ENCODE measurements at places on chromosomes 7 and 10.
A peak's percentile ranks its signal among the peaks of the same experiment; 100 is the strongest.

GRCh38 chr7:13727279-13727678 is 262.2 kb downstream of the ETV1 start:
- peak; percentile 33 for DNase-seq

DNA sequence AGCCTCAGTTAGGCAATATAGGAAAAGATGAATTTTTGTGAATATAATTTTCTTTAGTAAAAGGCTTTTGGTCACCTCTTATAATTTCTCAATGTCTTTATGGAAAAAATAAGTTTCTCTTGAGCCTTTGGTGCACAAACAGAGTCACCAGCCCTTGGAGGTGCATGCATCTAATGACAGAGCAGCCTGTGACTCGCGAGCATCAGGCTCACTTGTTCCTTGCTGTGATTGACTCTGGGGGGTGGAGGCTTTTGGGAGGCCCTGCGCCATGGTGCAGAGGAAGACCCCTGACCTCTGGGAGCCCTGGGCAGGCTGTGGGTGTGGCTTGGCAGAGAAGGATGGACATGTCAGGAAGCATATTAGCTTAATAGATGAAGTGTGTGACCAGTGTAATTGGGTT is 60.2 kb downstream of the FIGNL1 start:
- no peak for DNase-seq

DNA sequence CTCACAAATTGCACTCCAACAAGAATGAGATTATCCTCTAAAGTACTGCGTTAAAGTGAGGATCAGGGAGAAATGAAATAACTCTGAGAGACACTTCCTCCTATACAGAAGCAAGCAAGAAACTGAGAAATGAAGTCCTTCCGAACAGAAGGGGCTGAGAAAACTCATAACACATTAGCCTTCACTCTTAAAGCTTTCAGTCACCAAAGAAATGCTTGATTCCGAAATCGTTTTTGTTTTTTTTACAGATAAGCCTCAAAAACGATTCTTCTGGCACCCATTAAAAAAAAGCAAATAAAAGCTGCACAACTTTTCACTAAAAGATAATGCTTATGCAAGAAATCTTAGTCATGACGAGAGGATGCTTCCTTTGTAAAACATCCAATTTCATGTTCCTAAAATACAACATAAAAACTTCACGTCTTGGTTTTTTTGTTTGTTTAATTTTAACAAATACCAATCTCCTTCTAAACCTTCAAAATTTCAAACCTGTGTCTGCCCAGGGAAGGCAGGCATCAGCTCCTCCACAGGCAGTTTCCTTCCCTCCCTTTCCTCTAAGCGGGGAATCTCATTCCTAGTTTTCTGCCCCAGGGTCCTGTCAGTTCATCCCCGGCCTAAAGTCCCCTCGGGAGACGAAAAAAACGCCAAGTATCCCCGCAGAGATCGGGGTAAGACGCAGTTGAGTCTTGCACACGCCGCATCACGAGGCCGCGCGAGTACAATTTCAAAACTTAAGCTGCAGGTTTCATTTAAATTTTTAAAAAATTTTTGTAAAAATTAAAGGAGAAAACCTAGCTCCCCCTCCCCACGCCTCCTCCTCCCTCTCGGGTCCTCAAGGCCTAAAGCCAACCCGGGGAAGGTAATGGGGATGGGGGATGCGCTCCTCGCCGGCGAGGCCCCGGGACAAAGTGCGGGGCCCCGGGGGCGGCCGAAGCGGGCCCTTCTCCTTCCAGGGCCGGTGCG is 1.1 kb downstream of the BAZ1B start:
- DNase-seq, result peak; percentile 41

- DNase-seq, result no peak
These were observed 228.7 kb upstream of the CCDC6 start for GRCh38 chr10:60135020-60135419.

DNA sequence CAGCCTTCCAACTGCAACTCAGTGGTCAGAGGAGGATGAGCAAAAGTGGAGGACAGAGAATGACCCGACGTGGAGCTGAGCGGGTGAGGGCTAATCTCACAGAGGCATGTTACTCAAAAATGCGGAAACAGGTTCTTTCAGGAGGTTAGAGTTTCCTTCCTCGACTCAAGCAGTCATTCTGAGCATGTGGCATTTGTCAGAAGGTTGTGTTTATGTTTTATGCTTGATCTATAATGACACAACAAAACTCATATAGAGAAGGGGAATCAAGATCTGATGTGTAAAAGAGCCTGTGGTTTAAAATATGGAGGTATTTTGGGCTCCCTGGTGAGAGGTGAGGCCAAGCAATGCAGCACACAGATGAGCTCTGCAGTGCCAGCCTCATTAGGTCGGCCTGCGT is 311.4 kb downstream of the ADARB2 start:
- DNase-seq, result no peak

GRCh38 chr7:158127241-158127640 is 460.4 kb downstream of the PTPRN2 start:
- no peak for DNase-seq

GRCh38 chr10:132712743-132713142 is 73.2 kb downstream of the NKX6-2 start:
- DNase-seq, result no peak

- DNase-seq, result peak; percentile 16
These were observed 88.9 kb upstream of the GTF2I start for GRCh38 chr7:74568658-74569057.

DNA sequence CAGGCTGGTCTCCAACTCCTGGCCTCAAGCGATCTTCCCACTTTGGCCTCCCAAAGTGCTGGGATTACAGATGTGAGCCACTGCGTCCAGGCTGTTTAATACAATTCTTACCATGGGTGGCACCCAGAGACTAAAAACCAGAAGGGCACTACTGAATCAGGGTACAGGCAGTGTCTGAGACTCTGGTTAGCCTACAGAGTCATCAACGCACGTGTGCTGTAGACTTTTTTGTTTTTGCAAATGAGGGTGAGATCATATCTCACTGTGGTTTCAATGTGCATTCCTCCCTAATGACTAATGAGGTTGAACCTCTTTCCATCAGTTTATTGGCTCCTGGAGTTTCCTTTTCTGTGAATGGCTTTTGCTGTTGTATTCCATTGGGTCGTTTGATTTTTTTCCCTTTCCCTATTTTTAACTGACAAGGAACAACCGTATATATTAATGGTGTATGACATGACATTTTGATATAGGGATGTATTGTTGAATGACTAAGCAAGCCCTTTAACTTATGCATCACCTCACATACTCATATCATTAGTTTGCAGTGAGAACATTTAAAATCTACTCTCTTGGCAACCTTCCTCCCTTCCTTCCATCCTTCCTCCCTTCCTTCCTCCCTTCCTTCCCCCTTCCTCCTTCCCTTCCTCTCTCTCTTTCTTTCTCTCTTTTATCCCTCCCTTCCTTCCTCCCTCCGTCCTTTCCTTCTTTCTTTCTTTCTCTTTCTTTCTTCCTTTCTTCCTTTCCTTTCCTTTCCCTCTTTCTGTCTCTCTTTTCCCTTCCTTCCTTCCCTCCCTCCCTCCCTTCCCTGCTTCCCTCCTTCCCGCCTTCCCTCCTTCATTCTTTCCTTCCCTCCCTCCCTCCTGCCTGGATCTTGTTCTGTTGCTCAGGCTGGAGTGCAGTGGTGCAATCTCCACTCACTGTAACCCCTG is 9.3 kb upstream of the TMEM270 start:
- DNase-seq, result peak; percentile 96

DNA sequence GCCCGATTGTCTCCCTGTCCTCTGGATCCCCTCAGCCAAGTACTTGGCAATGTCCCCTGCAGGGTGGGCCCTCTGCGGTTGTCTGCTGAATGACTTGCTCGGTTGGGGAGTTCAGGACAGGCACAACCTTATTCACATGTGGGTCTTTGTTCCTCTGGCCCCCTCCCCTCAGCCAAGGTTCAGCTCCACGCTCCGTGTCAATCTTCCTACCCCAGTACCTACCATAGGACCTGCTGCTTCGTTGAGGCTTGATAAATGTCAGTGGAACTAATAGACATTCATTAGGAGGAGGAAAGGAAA is 7.1 kb downstream of the CPA5 start:
- no peak for DNase-seq

- DNase-seq, result peak; percentile 46
These were observed 1.0 kb downstream of the PRR15 start for GRCh38 chr7:29564496-29565223.

DNA sequence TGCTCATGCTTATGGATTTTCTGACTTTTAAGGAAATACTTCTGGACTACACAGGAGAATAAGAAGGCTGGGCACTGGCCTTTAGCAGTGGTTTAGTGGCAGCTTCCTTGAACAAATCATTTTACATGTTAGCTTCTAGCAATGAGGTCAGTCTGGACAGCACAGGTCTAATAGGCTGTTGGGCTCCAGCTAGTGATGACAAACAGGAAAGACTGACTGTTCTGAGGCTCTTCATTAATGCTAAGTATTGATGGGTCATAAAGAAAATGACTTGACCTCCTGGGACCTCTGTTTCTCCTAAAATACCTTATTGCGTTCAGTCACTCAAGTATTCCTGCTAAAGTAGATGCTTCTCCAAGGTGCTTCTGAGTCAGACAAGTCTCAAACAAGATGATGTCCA is 4.9 kb upstream of the RHOBTB1 start:
- DNase-seq, result no peak

GRCh38 chr7:115941703-115942268 is 88.8 kb downstream of the TFEC start:
- peak; percentile 79 for DNase-seq

DNA sequence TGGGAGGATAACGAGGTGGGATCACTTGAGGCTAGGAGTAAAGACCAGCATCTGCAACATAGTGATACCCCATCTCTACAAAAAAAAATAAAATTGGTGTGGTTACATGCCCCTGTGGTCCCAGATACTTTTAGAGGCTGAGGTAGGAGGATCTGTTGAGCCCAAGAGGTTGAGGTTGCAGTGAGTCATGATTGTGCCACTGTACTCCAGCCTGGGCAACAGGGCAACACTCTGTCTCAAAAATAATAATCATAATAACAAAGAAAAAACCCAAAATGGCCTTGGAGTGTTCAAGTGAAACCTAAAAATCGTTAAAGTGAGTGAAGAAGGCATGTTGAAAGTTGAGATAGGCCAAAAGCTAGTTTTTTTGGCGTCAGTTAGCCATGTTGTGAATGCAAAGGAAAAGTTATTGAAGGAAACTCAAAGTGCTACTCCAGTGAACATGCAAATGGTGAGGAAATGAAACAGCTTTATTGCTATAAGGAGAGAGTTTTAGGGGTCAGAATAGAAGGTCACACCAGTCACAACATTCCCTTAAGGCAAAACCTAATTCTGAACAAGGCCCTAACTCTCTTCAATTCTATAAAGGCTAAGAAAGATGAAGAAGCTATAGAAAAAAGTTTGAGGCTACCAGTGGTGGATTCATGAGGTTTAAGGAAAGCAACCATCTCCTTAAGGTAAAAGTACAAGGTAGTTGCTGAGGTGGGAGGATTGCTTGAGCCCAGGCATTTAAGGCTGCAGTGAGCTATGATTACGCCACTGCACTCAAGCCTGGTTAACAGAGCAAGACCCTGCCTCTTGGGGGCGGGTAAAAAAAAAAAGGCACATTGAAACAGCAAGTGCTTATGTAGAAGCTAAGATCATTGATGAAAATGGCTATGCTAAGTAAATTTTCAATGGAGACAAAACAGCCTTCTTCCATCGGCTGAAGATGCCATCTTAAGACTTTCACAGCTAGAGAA is 45.4 kb upstream of the STOX1 start:
- DNase-seq, result no peak

DNA sequence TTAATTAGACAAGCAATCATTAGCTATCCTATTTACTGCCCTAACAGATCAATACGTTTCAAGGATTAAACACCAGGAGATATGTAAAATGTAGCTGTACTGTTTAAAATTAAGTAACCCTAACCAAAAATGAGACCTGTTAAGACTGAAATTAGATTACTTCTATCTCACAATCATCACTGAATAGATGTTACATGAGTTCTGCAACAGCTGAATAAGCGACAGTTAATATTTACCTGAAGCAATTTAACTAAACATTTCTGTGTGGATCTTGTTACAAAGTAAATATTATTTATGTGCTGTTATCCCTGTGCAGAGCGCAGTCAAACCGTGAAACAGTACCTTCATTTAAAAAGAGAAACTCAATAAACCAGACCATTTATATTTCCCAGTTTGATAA is 122.5 kb downstream of the RELN start:
- no peak for DNase-seq

DNA sequence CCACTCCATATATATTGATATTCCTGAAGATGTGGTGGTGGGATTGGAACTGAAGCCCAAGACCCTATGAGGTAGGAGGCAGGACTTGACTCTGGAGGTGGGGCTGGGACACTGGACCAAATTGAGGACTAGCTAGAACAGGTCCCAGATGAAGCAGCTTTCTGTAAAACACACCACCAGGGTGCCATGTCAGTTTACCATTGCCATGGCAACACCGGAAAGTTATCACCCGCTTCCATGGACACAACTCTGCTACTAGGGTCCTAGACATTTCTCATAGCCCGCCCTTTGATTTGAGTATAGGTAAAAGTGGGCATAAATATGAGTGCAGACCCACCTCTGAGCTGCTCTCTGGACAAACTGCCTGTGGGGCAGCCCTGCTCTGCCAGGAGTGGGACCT is 490.5 kb upstream of the PFKP start:
- no peak for DNase-seq

DNA sequence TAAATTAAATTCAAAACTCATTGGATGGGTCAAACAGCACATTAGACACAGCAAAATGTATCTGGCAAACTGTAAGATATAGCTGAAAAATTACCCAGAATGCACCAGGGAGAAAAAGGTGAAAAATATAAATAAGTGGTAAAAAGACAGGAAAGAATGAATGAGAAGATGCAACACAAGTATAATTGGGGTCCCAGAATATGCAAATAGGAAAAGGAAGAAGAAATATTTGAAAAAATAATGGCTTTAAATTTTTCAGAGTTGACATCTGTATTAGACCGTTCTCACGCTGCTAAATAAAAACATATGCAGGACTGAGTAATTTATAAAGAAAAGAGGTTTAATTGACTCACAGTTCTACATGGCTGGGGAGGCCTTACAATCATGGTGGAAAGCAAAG is 167.7 kb upstream of the PLXNA4 start:
- peak; percentile 15 for DNase-seq

GRCh38 chr7:74387606-74388005 is 66.1 kb upstream of the GTF2IRD1 start:
- DNase-seq, result no peak

- DNase-seq, result peak; percentile 90
These were observed 18.6 kb downstream of the INA start for GRCh38 chr10:103295374-103296015.

All from choroid plexus epithelial cell (primary cell).